Stimulated activated CD8-positive, alpha-beta memory T cell treated with anti-CD3 and anti-CD28 coated beads, Interleukin-7, amount 100 ng/mL, for 4 hours (primary cell): ENCODE measurements at places on chromosomes 5 and 9.
A peak's percentile ranks its signal among the peaks of the same experiment; 100 is the strongest.

GRCh38 chr5:155914766-155915165, 412.2 kb upstream of the SGCD start:
- DNase-seq: no peak

DNA sequence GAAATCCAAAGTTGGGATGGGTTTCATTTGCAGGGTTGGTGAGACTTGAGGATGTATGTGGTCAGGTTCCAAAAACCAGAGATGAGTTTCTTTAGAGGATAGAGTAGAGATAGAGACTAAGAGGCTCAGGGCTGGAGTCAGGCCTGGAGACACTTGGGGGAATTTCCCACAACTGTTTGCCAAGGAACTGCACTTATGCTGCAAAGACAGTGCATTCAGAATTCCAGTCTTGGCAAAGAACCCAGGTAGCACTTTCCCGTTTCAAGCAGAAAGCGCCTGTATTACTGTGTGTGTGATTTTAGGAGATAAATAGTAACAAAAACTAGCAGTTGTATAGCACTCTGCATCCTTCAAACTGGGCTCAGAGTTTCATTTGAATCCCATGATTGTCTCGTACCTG, 55.4 kb downstream of the SNCAIP start:
- DNase-seq: no peak

DNA sequence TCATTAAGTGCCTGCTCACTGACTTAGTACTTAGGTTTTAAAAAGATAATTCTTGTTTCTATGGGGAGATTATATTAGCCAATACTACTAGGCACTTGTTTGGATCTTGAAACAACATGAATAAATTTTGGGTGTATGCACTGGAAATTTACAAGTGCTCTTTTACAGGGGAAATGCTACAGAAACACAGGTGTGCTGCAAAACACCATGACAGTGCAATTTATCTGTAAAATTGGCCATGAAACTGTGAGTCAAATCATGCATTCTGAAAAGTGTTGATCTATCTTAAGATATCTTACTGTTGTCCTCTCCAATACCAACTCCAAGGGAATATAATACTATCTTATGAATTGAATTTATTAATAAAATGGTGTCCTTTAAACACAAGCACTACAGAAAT, 12.1 kb upstream of the PCDHB1 start:
- no peak for DNase-seq

GRCh38 chr5:33153831-33154230, 286.9 kb upstream of the TARS1 start:
- no peak for DNase-seq

- no peak for DNase-seq
These were observed 94.1 kb upstream of the RANBP6 start for GRCh38 chr9:6109571-6109970.

GRCh38 chr5:150492621-150493020, 15.3 kb upstream of the NDST1 start:
- DNase-seq: no peak

- no peak for DNase-seq
These were observed 1.4 kb upstream of the CIZ1 start for GRCh38 chr9:128192601-128193371.

GRCh38 chr9:132726576-132727130, 56.4 kb downstream of the GTF3C4 start:
- DNase-seq: no peak

- no peak for DNase-seq
These were observed 63.3 kb downstream of the DEPDC1B start for GRCh38 chr5:60636644-60637043.

- DNase-seq: no peak
These were observed 14.0 kb upstream of the CREBRF start for GRCh38 chr5:173041881-173042762.

DNA sequence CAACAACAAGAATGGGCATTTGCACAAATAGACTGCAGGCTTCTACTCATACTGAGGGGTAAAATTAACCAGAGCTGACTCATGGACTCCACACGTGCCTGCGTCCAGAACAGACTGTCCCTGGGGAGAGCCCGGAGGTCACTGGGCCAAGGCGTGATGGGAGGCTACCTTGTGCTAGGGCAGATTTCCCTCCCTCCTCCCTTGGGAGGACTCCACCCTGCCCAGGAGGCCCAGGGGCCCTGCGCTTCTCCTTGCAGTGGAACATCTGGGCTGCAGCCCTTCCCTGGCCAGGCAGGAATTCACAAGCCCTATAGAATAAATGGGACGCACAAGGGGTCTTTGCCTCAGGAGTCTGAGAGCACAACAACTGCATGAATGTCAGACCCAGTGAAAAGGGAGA, 35.6 kb downstream of the IRX2 start:
- DNase-seq: no peak

DNA sequence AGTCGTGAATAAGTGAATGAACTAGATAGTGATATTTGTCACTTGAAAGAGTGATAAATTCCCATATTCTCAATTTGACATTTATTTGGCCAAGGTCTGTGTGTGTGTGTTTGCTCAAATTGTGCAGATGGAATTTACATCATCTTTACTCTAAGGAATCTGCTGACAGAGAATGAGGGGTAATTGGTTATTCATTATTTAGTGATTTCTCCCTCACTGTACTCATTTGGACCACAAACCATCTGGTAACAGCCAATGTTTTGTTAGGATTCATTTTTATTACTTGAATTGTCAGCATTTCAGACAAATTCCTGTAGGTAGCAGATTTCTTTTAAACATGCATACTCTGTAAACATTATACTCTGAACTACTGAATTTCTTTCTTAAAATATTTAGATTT, 15.6 kb downstream of the VCAN start:
- DNase-seq: no peak

GRCh38 chr5:140259500-140259899, 43.4 kb downstream of the PFDN1 start:
- DNase-seq: no peak

DNA sequence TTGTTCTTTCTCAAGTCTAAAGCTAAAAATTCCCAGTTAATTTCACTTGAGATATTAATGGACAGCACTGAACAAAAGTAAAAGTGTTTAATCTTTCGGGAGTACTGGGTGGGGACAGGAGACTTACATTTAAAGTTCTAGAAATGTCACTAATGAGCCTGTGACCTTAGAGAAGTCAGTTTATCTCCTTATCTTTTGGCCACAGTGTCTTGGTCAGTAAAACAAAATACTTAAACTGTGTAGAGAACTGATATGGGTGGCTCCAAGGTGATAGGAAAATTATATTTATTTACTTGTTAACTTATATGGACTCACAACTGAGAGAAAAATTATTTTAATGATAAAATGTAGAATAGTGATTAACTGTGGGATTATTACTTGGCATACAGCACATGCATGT, 8.9 kb downstream of the IPO11 start:
- DNase-seq: no peak

DNA sequence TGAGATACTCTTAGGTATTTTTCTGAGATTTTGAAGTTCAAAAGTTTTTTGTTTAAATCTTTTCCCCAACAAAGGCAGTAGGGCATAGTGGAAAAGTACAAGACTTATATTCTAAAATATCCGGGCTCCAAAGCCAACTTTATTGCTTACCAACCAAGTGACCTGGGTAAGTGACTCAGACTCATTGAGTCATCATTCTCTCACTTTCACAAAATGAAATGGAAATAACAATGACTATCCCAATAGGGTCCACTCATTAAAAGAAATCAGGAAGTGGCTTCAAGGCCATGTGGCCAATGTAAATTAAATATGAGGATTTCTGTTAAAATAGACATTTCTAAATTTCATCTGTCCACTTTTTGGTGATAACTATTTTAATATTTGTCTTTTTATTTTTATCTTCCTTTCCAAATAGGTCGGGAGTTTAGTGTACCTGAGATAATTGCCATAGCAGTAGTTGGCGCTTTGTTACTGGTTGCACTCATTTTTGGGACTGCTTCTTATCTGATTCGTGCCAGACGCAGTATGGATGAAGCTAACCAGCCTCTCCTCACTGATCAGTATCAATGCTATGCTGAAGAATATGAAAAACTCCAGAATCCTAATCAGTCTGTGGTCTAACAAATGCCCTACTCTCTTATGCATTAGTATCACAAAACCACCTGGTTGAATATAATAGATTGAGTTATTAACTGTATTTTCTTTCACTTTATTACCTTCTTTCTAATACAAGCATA, 15.5 kb downstream of the TYRP1 start:
- DNase-seq: no peak

- no peak for DNase-seq
These were observed 16.9 kb upstream of the PLCXD3 start for GRCh38 chr5:41527201-41527779.

- DNase-seq: no peak
These were observed 78.3 kb downstream of the PARP8 start for GRCh38 chr5:50744776-50745175.

DNA sequence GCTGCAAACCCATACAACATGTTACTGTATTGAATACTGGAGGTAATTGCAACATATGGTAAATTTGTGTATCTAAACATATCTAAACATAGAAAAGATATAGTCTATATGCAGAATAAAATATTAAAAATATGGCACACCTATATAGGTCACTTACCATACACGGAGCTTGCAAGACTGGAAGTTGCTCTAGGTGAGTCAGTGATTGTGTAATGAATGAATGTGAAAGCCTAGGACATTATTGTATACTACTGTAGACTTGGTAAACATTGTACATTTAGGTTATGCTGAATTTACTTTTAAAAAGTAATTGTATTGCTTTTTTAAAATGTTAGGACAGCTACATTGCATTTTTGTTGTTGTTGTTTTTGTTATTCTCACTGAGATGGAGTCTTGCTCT, 968.8 kb downstream of the TLE1 start:
- no peak for DNase-seq

- DNase-seq: no peak
These were observed 275.9 kb downstream of the CRB2 start for GRCh38 chr9:123631862-123632261.

DNA sequence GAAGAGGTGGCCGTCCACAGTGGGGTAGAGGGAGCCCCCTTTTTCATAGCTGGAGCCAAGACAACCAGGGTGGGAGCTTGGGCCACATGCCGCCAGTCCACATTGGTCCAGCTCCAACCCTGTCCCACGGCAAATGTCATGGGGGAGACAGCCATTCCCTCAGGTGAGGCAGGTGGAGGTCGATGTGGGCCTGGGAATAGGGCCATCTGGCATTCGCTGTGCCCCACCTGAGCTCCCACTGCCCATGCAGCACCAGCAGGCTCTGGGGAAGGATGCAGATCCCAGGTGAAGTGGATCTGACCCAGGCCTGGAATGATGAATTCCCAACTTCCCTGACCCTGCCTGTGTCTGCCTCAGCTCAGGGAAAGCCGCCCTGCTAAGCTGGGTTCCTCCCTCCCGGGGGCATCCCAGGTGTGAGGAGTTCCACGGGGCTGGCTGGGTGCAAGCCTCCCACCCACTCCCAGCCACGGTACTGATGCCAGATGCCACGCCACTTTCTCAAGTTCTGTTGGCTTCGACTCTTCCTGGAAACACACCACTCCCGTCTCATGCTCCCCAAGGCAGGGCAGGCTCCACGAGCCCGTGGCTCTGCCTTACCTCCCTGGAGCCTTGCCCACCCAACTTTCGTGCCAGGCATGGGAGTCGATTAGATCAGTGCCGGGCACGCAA, 25.2 kb upstream of the FCN2 start:
- no peak for DNase-seq

GRCh38 chr5:111310711-111311620, 86.8 kb downstream of the CAMK4 start:
- no peak for DNase-seq

DNA sequence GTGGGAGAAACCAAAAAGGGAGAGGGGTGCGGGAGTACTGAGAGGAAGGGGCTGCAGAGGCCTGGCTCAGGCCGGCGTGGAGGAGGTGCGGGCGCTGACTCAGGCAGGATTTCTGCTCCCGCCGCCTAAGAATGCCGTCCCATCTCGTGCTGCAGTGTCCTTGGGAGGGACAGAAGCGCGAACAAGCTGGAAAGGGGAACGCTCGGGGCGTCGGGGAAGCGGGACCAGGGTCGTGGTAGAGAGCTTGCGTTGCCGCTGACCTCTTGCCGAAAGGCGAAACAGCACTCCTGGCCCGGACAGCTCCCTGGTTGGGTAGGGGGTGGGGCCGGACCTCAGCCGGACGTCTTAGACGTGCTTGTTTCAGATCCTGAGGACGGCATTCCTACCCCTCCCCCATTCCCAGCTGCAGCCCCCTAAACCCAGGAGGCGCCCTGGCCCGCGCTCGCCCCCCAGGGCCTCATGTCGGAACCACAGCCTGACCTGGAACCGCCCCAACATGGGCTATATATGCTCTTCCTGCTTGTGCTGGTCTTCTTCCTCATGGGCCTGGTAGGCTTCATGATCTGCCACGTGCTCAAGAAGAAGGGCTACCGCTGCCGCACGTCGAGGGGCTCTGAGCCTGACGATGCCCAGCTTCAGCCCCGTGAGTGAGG, 1.1 kb downstream of the RELL2 start:
- DNase-seq: peak; percentile 33

DNA sequence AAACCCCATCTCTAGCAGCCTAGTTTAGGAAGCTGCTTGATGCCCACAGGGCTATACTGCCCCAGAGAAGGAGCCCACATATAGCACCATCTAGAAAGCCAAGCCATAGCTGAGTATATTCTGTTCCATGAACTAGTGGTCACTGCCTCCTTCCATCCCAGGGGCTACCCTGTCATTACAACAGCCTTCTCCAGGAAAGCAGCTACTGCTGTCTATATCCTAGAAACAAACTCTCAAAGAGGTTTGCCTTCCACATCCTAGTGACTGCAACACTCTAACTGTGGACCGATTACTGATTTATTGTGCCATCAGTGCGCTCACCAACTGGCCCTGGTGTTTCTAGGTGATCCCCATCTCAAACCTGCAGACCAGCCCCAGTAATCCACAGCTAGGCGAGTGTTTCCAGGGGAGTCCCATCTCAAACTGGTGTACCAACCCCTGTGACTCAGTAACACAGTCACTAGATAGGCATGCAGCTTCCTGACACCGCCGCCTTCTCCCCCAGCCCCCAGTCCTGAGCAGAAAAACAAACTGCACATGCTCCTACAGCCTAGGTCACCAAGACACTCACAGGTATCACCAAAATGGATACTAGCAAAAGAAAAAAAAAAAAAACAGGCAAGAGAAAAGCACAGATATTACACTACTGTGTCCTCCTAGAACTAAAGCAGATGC, 14.8 kb downstream of the SPTLC1 start:
- no peak for DNase-seq

DNA sequence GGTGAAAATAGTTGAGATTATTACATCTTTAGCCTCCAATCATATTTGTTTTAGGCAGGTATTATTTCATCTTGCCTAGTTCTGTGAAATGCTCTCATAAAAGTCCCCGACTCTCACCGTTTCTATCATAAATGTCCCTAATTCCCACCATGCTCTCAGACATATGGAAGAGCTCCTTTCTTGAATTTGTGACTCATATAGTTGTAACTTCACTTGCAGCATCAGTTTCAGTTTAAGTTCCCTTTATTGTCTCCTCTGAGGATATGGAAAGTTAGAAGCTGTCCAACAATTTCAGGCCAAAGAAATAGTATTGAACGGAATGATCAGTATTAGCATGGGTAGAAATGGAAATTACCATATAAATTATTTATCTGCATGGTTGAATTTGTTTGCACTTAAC, 187.5 kb upstream of the NR4A3 start:
- no peak for DNase-seq

- DNase-seq: no peak
These were observed 106.0 kb downstream of the ARRDC3 start for GRCh38 chr5:91277093-91277626.
